ENCODE measurements at places on chromosomes 7 and 10. TPM values are rescaled to one million over a fixed set of nuclear protein-coding genes. Genes with fewer than 3 reads are reported as not detected.

Gene PGAM2
- 5.9 TPM for total RNA-seq

Gene DLG5
- total RNA-seq, result 61.6 TPM

Gene ELN
- 54.8 TPM for total RNA-seq

Gene PALD1
- total RNA-seq, result 12.4 TPM

Gene ARL3
- total RNA-seq, result 6.6 TPM

Gene NT5C2
- total RNA-seq, result 206 TPM

Gene STEAP2
- total RNA-seq, result 25.9 TPM

Gene POP7
- 15.8 TPM for total RNA-seq

Gene EGFR
- 94.4 TPM for total RNA-seq

Data from thyroid gland (tissue), 4 donors.